Urinary bladder (tissue), 4 donors: ENCODE measurements at places on chromosomes 5 and 9.
A peak's percentile ranks its signal among the peaks of the same experiment; 100 is the strongest.

DNA sequence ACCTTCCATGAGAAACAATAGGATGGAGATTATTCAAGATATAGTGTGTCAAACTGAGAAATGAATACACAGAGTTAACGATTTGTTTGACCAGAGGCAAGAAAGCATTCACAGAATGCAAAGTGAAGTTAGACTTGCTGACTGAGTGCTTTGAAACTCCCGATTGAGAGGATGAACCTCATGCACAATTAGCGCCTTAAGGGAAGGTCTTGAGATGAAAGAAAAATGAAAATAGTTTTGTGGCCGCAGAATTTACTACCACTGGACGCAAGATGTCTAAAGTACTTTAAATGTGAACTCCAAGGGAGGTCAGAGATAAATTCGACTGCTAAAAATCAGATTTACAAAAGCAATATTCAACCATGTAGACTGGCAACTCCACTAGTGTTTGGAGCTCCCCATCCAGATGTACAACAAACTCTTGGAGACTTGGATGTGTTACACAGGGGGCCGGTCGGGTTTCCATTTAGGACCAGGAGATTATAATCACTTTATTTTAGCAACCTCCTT, 707 bp upstream of the RIMOC1 start:
- no peak for DNase-seq

GRCh38 chr5:80759866-80760577, 105.2 kb upstream of the DHFR start:
- DNase-seq: no peak

- DNase-seq: no peak
Measured at GRCh38 chr9:34346873-34347799, 17.8 kb downstream of the NUDT2 start.

DNA sequence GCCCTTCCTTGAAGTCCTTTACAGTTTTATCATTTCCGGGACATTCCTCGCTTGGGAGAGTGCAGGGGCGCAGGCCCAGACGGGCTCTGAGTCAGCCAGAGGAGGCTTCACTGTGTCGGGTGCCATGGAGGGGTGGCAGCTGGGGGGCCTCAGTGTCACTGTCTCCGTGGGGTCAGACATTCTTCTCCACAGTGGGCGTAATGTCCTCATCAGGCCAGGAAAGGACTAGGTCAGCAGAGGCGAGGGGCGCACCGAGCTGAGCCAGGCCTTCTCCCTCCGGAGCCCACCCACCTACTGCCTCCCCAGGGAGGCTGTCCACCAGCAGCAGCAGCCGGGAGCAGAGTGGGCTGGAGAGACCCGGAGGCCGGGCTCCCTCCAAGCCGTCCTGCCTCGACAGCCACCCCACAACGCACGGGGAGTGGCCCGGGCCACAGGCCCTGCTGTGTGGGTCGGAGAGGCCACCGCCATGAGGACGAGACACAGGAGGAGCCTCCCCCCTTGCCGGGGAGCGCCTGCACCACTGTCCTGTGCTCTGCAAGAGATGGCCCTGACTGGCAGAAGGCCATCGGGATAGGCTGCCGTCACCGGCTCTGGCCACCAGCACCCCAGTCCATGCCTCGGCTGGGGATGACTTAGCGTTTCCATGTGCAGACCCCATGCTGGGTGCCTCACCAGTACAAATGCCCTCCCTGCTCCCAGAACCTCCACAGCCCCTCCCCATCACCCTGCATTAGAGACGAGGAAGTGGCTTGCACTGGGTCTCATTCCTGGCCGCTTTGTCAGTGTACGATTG, 26.5 kb downstream of the SARDH start:
- peak; percentile 60 for DNase-seq

- DNase-seq: no peak
Measured at GRCh38 chr9:98678244-98678842, 30.4 kb downstream of the GABBR2 start.

DNA sequence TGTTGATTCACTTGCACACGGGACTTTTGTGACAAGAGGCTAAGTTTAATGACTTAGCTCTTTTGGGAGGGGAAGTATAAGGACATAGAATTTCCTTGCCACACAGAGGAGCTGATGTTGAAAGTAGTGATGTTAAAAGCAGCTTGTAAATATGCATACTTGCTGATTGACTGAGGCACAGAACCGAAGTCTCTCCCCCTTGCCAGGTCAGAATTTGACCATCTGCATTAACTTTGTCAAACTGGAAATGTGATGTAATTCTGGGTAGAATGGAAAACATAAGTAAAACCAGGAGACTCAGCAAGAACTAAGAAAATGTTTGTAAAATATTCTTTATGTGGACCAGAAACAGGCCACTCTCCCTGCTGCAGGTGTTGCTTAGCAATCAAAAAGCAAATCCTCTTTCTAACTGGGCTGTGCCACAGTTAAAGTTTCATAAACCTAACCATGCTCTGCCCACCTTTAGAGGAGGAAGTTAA, 284.2 kb downstream of the NR3C1 start:
- DNase-seq: no peak

DNA sequence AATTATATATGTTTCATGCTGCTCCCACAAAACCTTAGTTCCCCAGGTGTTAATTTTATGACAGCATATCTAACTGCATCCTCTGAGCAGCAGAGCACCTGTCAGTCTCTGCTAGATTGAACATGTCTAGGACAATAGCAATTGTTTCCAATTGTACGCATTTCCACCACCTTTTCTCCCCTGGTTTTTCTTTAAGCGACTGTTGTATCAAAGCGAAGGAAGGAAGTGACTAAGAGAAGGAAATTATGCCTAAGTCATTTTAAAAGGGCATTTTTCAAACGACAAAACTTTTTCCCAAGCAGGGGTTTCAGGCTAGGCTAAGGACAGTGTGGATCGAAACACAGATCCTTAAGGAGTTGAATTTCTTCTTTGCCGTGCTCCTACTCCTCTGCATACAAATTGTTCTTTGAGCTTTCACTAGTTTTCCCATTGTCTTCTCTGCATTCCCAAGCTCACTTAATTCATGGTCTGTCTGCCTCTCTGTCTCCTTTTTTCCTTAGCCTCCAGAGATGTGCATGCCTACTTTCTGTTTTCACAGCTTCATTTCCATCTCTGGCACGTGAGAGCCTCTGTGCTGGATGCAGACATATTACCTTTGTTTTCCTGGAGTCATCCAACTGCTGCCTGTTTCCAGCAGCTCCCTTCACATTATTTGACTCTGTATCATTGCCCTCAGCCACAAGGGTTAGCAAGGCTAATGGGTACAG, 39.4 kb upstream of the STARD4 start:
- no peak for DNase-seq

GRCh38 chr5:149210225-149210624, 61.4 kb upstream of the AFAP1L1 start:
- DNase-seq: no peak

GRCh38 chr5:139669662-139670368, 21.7 kb downstream of the CXXC5 start:
- DNase-seq: no peak

DNA sequence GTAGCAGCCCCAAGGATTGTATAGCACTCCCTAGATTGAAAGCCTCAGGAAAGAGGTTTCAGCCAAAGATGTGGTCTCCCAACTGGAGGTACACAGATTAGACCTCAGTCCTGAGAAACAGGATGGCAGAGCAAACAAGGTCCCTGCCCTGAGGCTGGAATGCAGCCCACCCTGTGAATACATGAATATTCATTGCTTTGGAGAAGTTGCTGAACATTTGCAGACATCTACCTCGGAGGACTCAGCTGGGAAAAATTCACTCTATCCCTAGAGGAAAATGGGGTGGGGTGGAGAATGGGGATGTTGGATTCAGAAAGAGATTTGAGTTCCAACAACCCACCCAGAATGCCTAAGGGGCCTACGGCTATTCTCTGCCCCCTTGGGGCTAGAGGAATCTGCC, 129.4 kb downstream of the SLIT3 start:
- DNase-seq: no peak

DNA sequence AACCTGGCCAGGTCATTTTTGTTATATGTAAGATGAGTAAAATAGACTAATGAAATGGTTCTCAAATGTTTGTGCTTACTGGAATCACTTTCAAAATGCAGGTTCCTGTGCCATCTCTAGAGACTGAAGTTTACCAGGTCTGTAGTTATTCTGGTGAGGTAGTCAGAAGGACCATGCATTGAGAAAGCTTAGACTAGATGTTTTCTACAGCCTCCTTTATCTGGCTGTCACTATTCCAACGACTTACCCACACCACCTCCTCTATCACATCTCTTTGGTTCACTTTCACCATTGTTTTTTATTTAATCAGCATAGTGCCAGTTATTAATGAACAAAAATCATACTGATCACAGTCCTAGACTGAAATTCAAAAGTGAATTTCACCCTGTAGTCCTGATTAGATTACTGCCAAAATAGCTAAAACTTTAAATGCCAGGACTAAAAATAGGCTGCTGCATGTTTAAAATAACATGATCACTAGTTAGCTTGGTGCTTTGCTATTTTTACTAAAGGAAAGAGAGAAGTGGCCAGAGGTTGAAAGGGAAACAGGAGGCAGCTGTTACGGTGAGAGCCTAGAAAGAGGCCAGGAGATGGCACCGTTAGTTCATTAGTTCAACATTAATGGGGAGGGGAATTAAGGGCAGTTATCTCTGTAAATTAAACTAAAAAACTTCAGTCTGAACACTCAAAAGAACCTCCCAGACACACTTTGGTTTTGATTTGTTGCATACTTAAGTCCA, 13.9 kb upstream of the FNIP1 start:
- no peak for DNase-seq

DNA sequence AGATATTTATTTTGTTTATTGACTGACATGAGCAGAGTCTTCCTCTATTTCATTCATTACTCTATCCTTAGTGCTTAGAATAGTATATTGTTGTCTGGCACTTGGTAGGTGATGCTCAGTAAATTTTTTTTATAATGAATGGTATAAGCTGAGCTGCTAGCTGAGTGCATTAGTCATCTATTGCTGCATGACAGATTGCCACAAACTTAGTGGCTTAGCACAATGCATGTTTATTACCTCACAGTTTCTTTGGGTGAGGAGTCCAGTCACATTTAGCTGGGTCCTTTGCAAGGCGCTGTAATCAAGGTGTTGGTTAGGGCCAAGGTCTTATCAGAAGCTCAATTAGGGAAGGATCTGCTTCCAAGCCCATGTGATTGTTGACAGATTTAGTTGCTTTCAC, 23.1 kb downstream of the SMAD5 start:
- DNase-seq: no peak

- no peak for DNase-seq
Measured at GRCh38 chr9:35734096-35734495, 1.6 kb downstream of the CREB3 start.

GRCh38 chr9:274406-274805, 59.7 kb downstream of the DOCK8 start:
- no peak for DNase-seq

DNA sequence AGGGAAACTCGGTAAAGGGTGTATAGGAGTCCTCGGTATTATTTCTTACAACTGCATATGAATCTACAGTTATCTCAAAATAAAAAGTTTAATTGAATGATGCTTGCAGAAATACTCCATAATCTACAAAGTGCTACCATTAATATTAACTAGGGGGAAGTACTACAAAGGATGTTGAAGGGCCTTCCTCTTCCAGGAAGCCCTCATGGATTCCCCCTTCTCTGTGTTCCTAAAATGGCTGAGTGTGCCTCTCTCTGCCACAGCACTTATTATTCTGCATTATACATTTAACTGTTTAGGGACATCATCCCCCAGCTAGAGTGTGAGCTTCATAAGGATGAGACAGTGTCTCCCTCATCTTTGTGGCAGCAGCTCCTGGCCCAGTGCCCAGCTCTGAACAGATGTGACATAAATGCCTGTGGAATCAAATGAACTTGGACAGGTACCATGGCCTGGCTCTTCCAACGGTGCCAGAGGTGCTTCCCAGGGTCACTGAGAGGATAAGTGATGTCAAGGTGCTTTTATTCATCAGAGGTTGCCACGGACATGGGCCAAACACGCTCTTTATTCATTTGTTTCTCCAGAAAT, 99.5 kb downstream of the PAX5 start:
- no peak for DNase-seq

DNA sequence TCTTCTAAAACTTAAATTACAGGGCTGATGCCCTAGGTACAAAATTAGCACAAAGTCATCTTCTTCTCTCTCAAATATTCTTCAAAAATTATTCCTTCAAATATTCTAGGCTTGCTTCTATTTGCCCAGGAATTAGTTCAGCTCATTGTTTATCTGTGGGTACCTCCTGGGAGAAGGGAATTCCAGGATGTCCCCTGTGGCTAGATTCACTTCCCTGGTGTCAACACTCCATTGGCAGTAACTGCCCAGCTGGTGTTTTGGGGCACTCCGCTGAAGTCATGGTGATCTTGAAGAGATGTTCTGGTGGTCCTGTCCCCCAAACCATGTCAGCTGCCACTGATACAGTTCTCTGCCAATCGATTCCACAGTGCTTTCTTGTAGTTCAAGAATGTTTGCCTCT, 26.2 kb upstream of the TGFBR1 start:
- no peak for DNase-seq
